ENCODE measurements at places on chromosomes 12 and 14.

GRCh38 chr14:31545328-31545727, 15.9 kb upstream of the NUBPL start:
- no peak for DNase-seq

DNA sequence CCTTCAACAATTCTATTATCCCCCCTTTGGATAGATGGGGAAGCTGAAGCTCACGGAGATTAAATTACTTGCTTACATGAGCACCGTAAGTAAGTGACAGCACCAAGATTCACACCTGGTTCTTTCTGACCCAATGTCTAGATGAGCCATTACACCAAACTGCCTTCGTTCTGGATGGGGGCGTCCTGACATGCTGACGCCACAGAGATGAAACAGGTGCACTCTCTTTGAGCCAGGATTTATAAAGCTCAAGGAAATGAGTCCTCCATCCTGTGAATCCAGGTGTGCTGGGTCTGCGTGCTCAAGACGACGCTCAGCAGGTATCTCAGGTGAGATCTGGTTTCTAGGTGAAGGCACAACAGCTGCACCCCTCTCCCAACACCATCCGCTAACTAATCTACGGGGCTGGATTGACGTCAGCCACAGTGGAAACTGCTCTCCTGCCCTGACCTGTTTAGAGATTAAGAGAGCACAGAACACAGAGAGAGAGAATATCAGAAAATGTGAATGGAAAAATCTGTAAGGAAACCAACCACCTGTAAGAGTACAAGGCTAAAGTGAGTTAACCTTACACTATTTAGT, 61.6 kb downstream of the KSR2 start:
- DNase-seq = no peak

- no peak for DNase-seq
These were observed 3.5 kb upstream of the RND1 start for GRCh38 chr12:48869191-48869590.

GRCh38 chr14:83611906-83612390, 1918.0 kb upstream of the FLRT2 start:
- DNase-seq = no peak

DNA sequence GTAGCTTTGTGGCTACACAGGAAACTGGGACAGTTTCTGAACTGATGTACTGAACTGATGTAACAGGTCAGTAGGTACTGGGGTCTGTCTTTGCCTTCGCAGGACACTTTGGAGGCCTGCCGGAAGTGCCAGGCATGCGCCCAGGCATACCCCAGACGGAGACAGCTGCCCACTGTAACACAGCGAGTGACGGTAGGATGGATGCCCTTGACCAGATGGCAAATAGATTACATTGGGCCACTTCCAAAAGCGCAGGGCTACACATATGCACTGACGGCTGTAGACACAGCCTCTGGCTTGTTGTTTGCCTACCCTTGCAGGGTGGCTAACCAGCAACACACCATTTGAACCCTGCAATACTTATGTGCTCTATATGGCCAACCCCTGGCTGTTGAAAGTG, 94.1 kb upstream of the TMPO start:
- no peak for DNase-seq

GRCh38 chr14:66247662-66248193, 238.4 kb upstream of the CCDC196 start:
- DNase-seq = no peak

- no peak for DNase-seq
These were observed 138.8 kb upstream of the HMGA2 start for GRCh38 chr12:65685514-65685913.

- DNase-seq = peak; percentile 7
These were observed 14.1 kb downstream of the FBXW8 start for GRCh38 chr12:116924558-116925453.

- no peak for DNase-seq
These were observed 48.7 kb downstream of the RAB35 start for GRCh38 chr12:120067901-120068300.

GRCh38 chr12:110115675-110116074, 8.5 kb upstream of the IFT81 start:
- DNase-seq = no peak
